ENCODE measurements at places on chromosomes 1 and 21. TPM values are rescaled to one million over a fixed set of nuclear protein-coding genes. Genes with fewer than 3 reads are reported as not detected.

Gene KIAA1614
- 0.21 TPM for total RNA-seq

Gene FAAP20
- total RNA-seq = 28.3 TPM

Gene DCST1
- total RNA-seq = not detected

Gene NTMT2
- not detected for total RNA-seq

Gene WLS
- 37.3 TPM for total RNA-seq

Gene HAO2
- not detected for total RNA-seq

Gene ORC1
- total RNA-seq = 15.3 TPM

Gene WNT2B
- 0.65 TPM for total RNA-seq

Gene TMPRSS15
- total RNA-seq = not detected

Gene AMY1C
- 1.4 TPM for total RNA-seq

Gene RGS1
- not detected for total RNA-seq

Gene OR14K1
- not detected for total RNA-seq

Gene OR2T29
- not detected for total RNA-seq

Gene PLPPR4
- total RNA-seq = not detected

Gene LCE1E
- 0.37 TPM for total RNA-seq

Gene VWA1
- total RNA-seq = 96.3 TPM

Gene CCDC181
- 0.51 TPM for total RNA-seq

Gene C1orf210
- total RNA-seq = 3.9 TPM

Gene DDX59
- total RNA-seq = 6.7 TPM

Gene CFHR3
- total RNA-seq = not detected

Gene RCSD1
- total RNA-seq = not detected

Gene TBX19
- 0.42 TPM for total RNA-seq

Gene ZBTB8A
- 5.3 TPM for total RNA-seq

Gene SLC30A7
- 19.7 TPM for total RNA-seq
